Activated CD8-positive, alpha-beta T cell treated with anti-CD3 and anti-CD28 coated beads, Interleukin-2, amount 10 ng/mL, durations not matched to agents 7 days and 5 days (primary cell): ENCODE measurements at places on chromosomes 16 and 17.

DNA sequence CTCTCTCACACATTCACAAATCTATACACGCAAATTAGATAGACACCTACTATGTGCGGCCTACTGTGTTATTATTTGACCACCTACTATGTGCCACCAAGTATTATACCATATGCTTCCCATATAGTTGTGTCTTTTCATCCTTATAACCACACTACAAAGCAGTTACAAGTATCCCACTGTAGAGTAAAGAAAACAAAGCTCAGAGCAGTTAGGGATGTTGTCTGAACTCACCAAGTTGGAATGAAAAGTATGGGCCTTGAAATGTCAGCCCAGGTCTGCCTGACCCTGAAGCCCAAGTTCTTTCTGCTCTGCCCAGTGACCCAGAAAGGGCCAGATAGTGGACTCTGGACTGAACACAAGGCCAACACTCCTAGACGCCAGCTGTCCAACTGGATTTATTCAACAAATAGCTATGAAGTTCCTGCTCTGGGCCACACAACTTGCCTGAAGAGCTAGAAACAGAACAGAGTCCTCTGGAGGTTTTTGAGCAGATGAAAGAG lies 8.5 kb downstream of the KRT37 start:
- DNase-seq = no peak

DNA sequence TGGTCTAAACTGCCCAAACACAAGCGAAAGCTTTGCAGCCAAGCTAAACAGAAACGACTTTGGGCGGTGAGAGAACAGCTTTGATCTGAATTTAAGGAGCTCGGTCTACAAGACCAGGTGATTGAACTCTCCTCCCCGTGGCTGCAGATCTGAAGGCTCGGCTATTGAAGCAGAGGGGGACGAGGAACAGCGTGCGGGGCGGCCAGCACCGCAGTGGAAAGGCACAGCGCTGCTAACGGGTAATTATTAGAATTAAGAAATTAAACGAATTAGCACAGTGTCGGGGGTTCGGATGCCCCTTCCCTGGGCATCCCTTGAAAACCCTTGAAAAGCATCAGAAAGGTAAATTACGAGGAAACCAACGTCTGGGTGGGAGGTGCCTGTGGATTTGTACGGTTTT lies 431 bp downstream of the TEKT3 start:
- no peak for DNase-seq

- no peak for DNase-seq
Observed at GRCh38 chr16:85052536-85052935, 24.9 kb downstream of the KIAA0513 start.

GRCh38 chr17:72460711-72461110 lies 339.9 kb downstream of the SOX9 start:
- no peak for DNase-seq

- DNase-seq = no peak
Observed at GRCh38 chr17:43984521-43984920, 19.9 kb upstream of the NAGS start.

- no peak for DNase-seq
Observed at GRCh38 chr17:45940826-45941225, 46.5 kb downstream of the MAPT start.

DNA sequence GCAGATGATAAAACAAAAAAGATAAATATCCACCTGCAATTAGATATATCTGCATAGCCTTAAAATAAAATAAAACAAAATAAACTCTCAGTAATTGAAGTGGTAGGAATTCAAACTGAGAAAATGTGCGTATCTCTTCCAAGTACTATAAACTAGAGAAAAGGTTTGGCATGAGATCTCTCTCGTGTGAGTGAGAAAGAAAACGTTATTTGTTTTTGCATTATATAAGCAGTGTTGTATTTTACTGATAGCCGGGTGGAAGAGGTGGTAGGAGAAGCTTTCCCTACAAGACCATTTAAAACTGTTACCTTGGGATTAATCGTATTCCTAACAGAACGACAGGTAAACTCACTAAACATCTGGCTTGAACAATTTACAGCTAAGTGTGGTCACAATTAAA lies 15.6 kb downstream of the CDH8 start:
- no peak for DNase-seq

GRCh38 chr17:31226373-31226772 lies 70.7 kb downstream of the OMG start:
- peak; percentile 27 for DNase-seq

DNA sequence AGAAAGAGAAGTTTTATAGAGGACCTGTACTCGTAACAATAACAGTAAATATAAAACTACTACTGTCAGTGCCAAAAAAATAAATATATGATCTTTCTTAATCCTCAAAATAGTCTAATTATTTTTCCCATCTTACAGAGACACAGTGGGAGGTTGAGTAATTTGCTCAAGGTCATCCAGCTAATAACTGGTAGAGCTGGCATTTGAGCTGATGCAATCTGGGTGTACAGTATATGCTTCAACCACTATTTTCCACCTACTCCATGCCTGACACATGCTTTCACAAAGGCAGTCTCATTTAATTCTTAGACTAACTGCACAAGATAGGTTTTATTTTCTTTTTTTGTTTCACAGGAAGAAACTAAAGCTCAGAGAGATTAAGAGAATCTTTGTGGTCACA lies 33.6 kb downstream of the PIGL start:
- DNase-seq = no peak

DNA sequence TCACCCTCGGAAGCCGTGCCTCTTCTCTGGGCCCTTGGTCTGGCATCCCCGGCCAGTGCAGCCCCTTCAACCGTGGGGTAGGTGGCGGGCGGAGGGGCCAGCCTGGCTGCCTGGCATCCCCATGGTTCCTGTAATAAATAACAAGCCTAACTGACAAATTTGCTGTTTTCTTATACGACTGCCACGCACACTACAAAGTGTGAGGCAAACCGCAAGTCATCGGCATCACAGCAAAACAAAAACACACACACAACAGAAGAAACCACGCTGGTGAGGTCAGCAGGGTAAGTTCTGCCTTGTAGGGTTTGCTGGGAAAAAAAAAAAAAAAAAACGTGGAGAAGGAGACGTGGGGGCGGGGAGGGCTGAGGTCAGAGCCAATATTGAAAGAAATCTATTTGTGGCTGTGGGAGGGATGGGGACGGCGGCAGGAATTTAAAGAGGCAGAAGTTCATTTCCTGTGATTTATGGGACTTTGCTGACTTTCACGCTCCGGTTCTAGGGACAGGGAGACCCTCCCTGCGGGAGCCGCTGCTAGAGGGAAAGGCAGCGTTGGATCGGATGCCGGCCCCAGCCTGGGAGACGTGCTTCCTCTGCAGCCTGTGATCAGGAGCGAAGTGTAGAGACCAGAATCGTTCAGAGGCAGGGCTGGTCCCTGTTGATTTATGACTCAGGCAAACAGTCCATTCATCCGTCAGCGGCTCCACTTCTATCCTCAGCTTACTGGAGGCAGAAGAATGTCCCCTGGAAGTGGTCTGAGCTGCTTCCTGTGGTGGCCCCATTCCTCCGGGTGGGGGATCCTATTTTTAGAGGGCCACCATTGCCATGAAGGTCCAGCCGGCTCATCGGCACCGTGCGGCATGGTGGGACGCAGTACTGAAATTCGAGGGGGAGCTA lies 162.8 kb downstream of the FOXL1 start:
- no peak for DNase-seq

GRCh38 chr16:22075043-22075757 lies 17.1 kb upstream of the VWA3A start:
- no peak for DNase-seq

DNA sequence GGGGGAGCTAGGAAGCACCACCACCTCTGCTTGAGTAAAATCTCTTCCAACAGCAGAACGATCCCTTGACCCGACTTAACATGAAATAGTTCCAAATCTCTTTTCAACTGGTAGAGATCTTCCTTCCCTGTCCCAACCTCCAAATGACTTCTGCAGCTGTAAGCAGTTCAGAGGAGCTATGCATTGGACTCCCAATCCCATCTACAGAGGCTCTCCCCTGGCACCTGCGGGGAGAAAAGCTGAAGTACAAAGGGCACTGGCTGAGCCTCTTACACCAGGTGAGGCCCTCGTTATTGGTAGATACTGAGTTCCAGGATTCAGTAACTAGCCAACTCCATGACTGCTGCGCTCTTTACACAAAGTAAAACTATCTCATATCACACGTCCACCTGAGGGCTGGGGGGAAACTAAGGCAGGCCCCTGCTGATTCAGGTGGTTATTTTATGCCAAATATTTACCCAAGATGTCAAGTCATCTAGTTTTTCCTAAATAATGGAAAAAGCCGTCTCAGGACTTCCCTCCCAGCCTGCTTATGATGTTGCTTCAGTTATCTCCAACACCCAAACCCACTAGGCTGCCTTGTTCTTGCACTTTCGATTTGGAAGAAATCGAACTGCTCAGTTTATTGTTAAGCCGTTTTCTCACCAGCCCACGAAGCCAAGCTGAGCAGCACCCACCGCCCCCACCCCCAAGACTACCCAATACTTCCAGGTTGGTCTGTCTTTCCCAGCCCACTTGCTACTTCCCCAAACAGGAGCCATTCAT lies 3.2 kb downstream of the ACTG1 start:
- DNase-seq = no peak

GRCh38 chr17:2716649-2717048 lies 5.1 kb upstream of the CLUH start:
- DNase-seq = no peak

DNA sequence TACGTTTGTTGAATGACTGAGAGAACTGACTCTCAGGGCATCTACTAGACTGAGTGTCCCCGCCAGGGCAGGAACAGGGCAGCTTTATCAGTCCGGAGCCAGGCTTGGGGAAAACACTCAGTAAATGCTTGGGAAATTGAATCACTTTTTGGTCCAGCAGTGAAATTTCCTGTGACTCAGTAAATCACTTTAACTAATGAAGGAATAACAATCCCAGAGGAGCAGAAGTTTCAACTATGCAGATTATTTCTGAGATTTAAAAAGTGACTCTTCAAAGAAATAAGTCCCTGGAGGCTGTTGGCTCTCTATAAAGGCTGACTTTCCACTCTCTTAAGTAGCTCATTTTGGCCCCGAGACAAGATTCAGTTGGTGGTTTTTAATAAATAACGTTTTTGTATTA lies 101.8 kb downstream of the FOXL1 start:
- DNase-seq = no peak

DNA sequence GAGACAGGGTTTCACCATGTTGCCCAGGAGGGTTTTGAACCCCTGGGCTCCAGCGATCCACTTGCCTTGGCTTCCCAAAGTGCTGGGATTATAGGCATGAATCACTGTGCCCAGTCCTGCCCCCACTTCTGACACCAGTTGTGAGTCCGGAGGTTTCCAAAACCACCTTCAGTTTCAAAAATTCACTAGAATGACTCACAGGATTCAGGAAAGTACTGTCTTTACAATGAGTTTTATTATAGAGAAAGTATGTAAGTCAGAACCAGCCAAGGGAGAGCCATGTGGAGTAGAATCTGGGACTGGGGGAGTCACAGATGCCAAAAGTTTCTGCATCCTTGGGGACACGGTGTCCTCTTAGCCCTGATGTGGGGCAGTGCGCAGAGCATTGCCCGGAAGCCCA lies 55.1 kb downstream of the PLD6 start:
- DNase-seq = no peak

GRCh38 chr17:37067555-37068111 lies 118.9 kb downstream of the AATF start:
- no peak for DNase-seq

DNA sequence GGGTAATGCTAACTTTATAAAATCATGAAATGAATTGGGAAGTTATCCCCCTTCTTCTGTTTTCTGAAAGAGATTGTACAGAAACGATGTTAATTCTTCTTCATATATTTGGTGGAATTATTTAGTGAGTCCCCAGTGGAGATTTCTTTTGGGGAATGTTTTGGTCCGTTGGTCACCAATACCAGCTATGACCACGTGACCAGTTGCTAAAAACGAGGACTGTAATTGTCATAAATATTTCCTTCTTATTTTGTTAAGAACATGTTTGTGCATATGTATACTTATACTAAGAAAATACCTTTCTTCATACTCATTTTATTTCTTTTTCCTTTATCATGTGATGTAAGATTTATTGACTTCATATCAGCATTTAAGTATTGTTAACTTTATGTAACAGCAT lies 10.3 kb upstream of the DYNLRB2 start:
- no peak for DNase-seq

DNA sequence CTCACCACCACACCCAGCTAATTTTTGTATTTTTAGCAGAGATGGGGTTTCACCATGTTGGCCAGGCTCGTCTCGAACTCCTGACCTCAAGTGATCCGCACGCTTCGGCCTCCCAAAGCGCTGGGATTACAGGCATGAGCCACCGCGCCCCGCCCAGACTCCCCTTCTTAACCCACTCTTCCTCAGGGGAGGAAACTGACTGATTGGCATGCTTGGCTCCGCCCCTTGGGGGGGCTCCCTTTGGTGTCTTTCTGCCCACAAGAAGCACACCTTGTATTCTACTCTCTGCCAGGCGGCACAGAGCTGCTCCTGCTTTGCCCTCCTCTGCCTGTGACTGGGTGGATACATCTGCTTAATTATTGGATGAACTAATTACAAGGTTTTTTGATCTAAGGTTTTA lies 4.7 kb upstream of the ASGR2 start:
- DNase-seq = no peak

- DNase-seq = no peak
Observed at GRCh38 chr16:17414421-17414820, 56.3 kb downstream of the XYLT1 start.

DNA sequence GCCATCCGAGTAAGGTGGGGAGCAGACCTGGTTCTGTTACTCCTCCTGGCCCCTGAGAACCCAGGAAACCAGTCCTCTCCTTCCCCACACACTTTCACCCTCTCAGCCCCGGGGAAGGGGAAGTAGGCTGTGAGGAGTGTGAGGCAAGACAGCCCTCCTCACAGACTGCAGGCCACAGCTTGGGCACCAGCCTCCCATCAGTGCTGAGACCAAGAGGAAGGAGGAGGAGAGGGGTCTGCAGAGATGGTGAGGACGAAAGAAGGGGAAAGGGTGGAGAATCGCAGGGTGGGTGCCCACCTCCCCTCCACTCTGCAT lies 7.0 kb downstream of the G6PC3 start:
- no peak for DNase-seq

DNA sequence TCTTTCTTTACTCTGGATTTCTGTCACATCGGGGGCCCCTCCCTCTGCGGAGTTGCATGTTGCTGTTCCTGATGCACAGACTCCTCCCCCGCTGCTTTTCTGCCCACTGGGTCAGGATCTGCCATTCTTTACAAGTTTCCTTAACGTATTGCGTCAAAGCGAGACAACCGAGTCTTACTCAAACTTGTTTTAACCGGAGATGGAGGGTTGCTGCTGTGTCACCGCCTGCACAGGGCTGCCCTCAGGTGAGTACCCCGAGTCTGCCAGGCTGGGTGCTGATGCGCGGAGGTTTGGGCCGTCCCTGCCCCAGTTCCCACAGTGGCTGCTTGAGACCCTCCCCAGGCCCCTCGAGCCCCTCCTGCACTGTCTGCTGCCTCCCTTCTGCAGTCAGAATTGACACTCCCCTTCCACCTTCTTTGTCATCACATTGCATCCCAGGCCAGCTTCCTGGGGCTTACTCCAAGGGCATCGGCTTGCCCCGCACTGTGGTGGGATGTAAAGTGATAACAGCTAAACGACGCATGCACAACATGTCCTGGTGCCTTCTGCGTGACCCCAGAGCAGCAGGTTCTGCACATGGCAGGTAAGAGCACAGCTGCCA lies 19.3 kb downstream of the CARHSP1 start:
- DNase-seq = no peak
